Activated naive CD4-positive, alpha-beta T cell treated with anti-CD3 and anti-CD28 coated beads, Interleukin-2, amount 50 U/mL, for 72 hours (primary cell): ENCODE measurements at places on chromosomes 7 and 10. TPM values are rescaled to one million over a fixed set of nuclear protein-coding genes. Genes with fewer than 3 reads are reported as not detected.

MSMB gene
- not detected for total RNA-seq

- no peak for DNase-seq
These were observed 92.4 kb downstream of the HYCC1 start for GRCh38 chr7:22921386-22922086.

HERPUD2 gene
- total RNA-seq: 22.3 TPM

ENTPD1 gene
- 1.4 TPM for total RNA-seq
